ENCODE measurements at places on chromosomes 1 and 21.

DNA sequence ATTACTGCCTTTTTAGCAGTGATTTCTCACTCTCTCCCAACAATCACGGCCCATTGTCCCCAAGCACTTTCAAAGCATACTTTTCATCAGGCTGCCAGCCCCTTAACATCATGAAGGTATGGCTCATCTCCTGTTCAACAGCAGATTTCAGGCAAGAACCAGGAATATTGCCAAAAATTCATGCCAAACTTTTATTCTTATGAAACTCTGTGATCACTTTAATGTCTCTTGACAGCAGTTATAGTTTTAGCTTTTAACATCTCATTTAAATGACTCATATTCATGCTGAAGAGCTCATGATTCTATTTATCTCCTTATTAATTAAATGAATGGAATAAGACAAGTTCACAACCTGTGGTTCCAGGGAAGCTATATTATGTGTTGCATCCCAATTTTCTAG, 235.1 kb downstream of the GRIK1 start:
- no peak for DNase-seq
- H3K4me1 ChIP-seq, result no peaks in the 10 kb centered on the region
- no peak overlapping the region for H3K27ac ChIP-seq
- H3K4me3 ChIP-seq, result no peak overlapping the region
- no peaks in the 10 kb centered on the region for H3K27me3 ChIP-seq
- H3K36me3 ChIP-seq, result no peaks in the 10 kb centered on the region

DNA sequence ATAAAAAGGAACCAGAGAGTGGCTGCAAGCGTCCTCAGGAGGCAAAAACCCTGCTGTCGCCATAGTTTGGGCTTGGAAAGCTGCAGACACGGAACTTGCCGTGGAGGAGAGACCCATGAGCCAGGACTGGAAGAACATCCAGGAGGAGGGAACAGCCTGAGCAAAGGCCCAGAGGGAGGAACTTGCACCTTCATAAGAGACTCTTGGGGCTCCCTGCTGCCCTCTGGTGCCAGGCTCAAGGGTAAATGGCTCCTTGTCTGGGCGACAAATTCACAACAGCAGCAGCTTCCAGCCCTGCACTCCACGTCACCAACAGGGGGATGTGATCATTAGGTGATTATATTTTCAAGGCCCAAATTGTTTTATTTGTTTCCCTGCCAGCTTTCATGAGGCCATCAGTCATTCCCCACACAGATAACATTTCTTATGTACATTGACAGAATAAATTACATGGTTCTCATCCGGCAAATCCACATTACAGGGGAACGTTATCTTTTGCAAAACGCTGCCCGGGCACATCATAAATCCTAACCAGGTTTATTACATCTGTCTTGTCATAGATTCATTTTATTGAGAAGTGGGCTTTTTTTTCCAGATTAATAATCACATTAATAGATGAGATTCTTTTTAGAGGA, 143.0 kb upstream of the GRIK3 start:
- peaks cover 35% of the 10 kb centered on the region for H3K27me3 ChIP-seq
- DNase-seq, result peak; percentile 44
- no peak overlapping the region for H3K27ac ChIP-seq

DNA sequence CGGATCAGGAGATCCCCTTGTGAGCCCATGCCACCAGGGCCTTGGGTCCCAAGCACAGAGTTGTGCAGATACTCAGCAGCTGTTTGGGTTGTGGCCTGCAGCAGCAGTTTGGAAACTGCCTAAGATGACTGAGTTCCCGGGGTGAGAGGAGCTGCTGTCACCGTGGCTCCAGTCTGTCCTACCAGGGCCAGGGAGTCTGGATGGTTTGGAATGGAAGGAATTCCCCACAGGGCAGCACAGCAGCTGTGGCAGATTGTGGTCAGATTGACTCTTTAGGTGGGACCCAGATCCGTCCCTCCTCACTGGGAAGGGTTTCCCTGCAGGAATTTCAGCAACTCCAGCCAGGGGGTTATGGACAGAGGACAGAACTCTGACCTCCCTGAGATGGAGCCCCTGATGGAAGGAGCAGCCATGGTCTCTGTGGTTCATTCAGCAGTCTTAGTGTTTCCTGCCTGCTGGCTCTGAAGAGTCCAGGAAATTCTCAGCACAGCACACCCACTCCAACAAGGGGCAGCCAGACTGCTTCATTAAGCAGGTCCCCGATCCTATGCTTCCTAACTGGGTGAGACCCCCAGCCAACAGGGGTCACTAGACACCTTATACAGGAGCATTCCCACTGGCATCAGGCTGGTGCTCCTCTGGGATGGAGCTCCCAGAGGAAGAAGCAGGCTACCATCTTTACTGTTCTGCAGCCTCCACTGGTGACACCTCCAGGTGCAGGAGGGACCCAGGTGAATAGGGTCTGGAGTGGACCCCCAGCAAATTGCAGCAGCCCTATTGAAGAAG, 51.5 kb upstream of the TNFSF4 start:
- no peak overlapping the region for H3K27ac ChIP-seq
- no peak for DNase-seq
- H3K36me3 ChIP-seq, result no peaks in the 10 kb centered on the region
- H3K27me3 ChIP-seq, result peaks cover 3% of the 10 kb centered on the region

DNA sequence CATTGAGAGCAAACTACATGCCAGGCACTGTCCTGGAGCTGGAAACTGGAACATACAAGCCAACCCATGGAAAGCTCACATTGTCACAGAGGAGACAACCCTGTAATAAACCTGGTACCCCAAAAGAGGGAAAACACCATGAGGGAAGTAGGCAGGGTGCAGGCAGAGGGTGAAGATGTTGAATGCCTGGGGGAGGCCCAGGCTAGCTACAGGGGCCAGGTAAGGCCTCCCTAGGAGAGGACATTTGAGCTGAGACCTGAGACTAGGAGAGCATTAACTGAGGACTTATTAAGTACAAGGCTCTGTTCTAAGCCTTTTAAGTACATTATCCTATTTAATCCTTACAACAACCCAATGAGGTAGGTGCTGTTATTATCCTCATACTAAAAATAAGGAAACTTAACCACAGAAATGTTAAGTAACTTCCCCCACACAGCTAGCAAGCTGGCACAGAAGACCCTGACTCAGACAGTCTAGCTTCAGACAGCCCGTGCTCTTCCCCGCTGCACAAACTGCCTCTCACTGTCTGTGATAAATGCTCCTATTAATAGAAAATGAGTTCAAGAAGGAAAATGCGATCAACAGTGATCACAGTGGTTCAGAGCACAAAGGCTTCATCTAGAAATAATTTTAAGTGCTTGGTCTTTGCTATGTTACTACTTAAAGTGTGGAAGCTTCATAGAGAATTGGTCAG, 41.8 kb downstream of the ZNF281 start:
- H3K36me3 ChIP-seq, result no peaks in the 10 kb centered on the region
- no peak overlapping the region for H3K27ac ChIP-seq
- no peaks in the 10 kb centered on the region for H3K27me3 ChIP-seq
- H3K4me1 ChIP-seq, result peaks cover 17% of the 10 kb centered on the region
- no peak for DNase-seq
- no peak overlapping the region for H3K4me3 ChIP-seq

- H3K4me3 ChIP-seq, result peak overlapping the region; percentile 96
- no peak for DNase-seq
- H3K27me3 ChIP-seq, result no peaks in the 10 kb centered on the region
- peaks cover 61% of the 10 kb centered on the region for H3K36me3 ChIP-seq
- peak overlapping the region; percentile 67 for H3K27ac ChIP-seq
Measured at GRCh38 chr1:23977187-23977853, 2.8 kb downstream of the SRSF10 start.

GRCh38 chr1:198888379-198888943, 249.6 kb downstream of the PTPRC start:
- H3K36me3 ChIP-seq, result no peaks in the 10 kb centered on the region
- H3K4me1 ChIP-seq, result peaks cover 4% of the 10 kb centered on the region
- no peak overlapping the region for H3K27ac ChIP-seq

DNA sequence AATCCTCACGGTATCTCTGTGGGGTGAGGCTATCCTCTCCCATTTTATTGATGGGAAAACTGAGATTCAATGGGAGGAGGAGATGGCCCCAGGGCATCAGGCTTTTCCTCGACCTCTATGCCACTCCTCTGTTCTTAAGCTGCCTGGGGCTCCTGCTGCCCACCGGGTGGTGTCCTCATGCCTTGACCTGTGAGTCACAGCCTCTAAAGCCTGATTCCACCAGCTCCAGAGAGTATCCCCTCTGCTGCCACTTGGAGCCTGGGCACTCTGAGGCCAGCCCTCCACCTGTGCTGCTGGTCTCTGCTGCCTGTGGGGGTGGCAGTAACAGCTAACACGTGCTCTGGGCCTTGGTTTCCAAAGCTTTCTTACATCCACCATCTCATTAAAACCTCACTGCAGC, 241.2 kb downstream of the TRABD2B start:
- H3K27ac ChIP-seq, result no peak overlapping the region
- H3K27me3 ChIP-seq, result peaks cover 9% of the 10 kb centered on the region
- DNase-seq, result no peak
- H3K4me1 ChIP-seq, result peaks cover 57% of the 10 kb centered on the region
- H3K4me3 ChIP-seq, result no peak overlapping the region

DNA sequence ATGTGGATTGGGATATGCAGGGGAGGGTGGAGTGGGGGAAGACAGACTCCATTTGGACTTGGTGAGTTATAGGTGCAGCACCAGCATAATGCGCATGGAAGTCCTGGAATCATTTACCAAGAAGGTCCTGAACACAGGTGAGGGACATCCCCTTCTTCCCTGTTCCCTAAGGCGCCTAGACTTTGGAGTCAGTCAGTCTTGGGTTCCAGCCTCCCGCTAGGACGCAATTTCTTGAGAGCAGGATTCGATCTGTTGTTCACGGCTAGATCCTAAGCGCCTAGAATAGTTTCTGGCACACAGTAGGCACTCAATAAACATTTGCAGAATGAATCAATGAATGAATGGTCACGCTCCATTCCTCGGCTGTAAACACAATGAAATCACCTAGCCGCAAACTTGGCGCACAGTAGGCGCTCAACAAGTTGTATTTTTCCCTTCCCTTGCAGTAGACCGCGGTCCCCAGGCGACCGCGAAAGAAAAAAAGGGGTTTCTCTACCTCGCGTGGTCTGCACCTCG, 1.0 kb upstream of the AK4 start:
- no peak for DNase-seq
- H3K27me3 ChIP-seq, result peaks cover 59% of the 10 kb centered on the region
- peaks cover 13% of the 10 kb centered on the region for H3K36me3 ChIP-seq
- no peak overlapping the region for H3K27ac ChIP-seq
- H3K4me1 ChIP-seq, result peaks cover 21% of the 10 kb centered on the region

DNA sequence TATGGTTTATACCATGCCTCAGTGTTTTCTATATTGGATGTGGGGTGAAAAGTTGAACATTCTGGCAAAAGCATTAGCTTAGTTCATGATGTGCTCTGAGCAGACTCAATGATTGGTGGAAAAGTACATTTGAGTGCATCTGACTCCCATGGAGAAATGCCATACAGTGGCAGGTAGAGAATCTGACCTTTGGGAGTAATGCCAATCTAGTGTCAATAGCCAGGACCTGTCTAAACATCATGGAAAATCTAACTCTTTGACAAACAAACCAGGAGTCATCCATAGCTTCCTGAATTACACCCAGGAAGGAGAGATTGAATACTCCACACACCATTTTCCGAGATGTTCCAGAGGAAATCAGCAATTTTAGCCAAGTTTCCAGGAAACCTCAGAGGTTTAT, 51.0 kb downstream of the XCL1 start:
- peaks cover 14% of the 10 kb centered on the region for H3K4me1 ChIP-seq
- no peak overlapping the region for H3K27ac ChIP-seq
- no peaks in the 10 kb centered on the region for H3K36me3 ChIP-seq
- peaks cover 4% of the 10 kb centered on the region for H3K27me3 ChIP-seq
- no peak for DNase-seq

- DNase-seq, result no peak
- no peak overlapping the region for H3K27ac ChIP-seq
- peaks cover 14% of the 10 kb centered on the region for H3K4me1 ChIP-seq
- no peaks in the 10 kb centered on the region for H3K36me3 ChIP-seq
- peaks cover 5% of the 10 kb centered on the region for H3K27me3 ChIP-seq
Measured at GRCh38 chr21:30354308-30355005, 6.1 kb upstream of the KRTAP23-1 start.

GRCh38 chr1:212977781-212978645, 27.7 kb downstream of the VASH2 start:
- DNase-seq, result no peak
- H3K27me3 ChIP-seq, result peaks cover 8% of the 10 kb centered on the region
- peaks cover 73% of the 10 kb centered on the region for H3K4me1 ChIP-seq
- no peak overlapping the region for H3K4me3 ChIP-seq
- no peak overlapping the region for H3K27ac ChIP-seq
- peaks cover 78% of the 10 kb centered on the region for H3K36me3 ChIP-seq

DNA sequence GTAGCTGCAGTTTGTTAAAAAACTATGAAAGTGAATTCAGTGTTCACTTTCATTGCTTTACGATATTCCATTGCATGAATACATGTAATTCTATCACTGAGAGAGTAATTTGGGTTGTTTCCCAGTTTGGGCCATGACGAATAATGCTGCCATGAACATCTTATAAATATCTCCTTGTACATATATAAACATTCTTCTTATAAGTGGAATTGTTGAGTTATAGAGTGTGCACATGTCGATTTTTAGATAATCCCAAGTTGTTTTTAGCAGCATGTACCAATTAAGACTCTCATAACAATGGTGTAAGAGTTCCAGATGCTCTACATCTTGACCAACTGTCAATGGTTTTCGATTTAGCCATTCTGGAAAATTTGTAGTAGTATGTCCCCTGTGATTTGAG, 40.9 kb downstream of the ALG6 start:
- no peak overlapping the region for H3K27ac ChIP-seq
- H3K4me1 ChIP-seq, result no peaks in the 10 kb centered on the region
- DNase-seq, result no peak
- peaks cover 3% of the 10 kb centered on the region for H3K36me3 ChIP-seq

DNA sequence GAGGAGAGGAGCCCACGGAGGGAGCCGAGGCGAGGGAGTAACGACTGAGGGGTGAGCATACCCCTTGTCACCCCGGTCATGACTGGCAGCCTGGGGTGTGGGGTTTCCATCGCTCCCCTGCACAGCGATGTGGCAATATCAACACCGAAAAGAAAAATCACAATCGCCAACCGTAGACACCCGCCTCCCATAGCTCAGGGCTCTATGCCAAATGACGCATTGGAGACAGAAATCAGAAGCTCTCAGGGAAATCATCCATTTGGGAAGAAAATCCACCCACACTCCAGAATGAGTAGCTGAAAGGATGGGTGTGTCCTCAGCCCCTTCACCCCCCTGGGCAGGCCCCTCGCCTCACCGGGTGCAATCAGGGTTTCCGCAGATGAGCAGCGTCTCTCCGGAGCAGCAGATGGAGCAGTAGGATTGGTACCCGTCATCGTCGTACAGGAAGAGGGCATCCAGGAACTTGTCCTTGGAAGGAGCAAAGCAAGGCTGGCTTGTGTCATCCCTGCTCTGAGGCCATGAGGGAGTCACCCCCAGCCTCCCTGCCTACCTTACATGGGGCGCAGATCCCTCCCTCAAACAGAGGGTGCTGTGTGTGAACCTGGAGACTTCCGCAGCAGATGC, 2.5 kb downstream of the DNMT3L start:
- peaks cover 14% of the 10 kb centered on the region for H3K27me3 ChIP-seq
- no peak overlapping the region for H3K27ac ChIP-seq
